Inflammatory macrophage treated with lipopolysaccharide for 1 hour (primary cell): ENCODE measurements at places on chromosomes 12 and 14.
A peak's percentile ranks its signal among the peaks of the same experiment; 100 is the strongest.

DNA sequence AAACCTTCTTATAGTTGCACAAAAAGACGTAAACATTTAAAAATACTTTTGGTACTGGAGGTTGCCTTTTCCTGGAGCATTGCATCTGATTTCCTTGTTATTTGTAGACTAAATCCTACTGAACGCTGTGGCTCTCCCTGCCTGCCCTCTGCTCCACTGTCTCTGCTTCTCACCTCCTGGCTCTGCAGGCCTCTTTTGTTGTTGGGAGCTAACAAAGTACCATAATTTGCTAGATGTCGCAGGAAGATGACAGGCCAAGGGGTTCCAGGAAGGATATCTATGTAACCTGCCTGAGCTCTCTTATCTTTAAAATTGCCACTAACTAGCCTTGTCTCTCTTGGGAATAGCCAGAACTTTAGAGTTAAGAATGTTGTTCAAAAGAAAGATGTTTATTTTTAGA is 21.4 kb downstream of the SYNE2 start:
- no peak for DNase-seq

GRCh38 chr12:86445356-86445755 is 189.2 kb upstream of the MGAT4C start:
- no peak for DNase-seq

GRCh38 chr12:120978296-120979219 is at the start of gene HNF1A:
Gene HNF1A (plus strand): TSS chr12:120978543. CDS start chr12:120978769, 226 bp downstream.
- no peak for DNase-seq

DNA sequence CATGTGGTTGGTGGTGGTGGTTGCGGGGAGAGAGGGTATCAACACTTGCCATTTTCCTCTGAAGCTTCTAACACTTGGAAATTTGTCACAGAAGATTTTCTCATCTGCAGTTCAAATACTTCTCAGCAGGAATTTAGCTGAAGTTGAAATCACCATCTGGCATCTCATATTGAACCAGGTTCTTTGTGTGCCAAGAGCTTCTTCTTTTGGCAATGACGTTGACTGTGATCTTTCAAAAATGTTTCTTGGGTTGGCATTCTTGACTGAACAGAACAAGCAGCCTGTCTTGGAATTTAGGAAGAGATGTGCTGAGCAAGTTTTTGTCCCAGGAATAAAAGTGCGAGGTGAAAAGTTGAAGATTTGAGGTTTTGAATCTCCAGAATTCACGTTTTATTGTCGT is 8.7 kb upstream of the NIN start:
- no peak for DNase-seq

DNA sequence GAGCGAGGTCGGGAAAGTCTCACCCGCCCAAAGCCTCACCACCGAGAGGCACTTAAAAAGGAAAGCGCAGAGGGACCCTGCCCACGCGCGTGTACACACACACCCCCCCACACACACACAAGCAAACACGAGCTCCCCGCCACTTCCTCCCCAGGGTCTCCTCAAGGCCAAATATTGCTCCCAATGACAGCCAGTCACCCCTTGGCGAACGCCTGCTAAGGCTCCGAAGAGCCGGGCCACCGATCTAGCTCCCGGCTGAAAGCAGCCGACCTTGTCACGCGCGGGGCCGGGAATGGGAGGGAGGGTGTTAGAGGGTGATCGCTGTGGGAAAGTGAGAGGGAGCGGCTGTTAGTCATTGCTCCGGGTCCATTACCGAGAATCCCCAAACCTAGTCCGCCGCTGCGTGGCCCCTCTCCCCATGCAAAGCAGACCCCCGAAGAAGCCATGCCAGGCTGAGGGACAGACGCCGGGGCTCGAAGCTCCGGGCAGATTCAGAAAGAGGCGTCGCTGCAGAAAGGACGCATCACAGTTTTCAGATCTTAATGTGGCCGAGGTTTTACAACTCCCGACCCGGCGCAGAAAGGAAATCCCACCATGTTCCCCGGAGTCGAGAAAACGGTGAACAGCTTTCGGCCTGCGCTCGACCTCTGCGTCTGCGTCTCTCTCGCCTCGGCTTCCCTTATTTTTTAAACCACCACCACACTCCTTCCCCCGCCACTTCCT is 2.6 kb downstream of the BMP4 start:
- no peak for DNase-seq

DNA sequence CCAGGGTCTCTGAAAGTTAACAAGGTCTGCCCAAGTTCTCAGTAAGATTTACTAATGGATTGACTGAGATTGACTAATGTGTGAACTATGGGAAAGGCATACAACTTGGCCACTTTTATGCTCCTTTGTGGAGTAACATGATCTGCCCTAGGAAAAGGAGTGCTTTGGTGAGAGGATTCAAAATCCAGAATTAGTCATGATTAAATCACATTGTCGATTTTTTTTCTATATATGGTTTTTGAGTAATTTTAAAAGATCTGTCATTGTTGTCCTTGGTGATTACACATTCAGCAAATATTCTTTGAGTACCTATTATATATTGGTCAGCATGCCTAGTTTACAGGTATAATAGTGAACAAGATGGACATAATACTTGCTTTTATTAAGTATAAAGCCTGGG is 147.7 kb upstream of the SYT10 start:
- peak; percentile 1 for DNase-seq

DNA sequence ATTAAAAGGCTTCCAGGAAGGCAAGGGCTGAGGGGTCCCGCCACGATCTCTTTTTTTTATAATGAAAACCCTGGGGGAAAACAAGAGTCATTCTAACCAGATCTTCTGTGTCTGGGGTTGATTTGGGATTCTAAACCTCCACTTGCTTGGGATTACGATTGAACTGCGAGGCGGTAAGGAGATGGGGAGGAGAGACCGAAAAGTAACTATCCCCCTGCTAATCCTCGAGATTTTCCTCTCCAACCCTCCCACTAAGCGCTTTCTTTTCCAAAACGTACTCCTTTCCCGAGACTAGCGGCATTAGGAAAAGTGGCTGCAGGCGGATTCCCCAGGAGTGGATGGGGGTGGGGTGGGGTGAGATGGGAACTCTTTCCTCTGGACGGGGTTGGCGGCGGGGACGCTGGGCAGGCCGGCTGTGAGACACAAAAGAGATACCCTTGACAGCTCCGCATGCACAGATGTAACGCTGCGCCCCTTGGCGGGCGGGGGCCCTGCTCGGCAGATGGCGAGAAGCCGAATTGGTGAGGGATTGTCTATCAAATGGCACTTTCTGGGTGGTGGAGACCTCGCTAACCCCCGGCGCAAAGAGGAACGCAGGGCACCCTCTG is 830 bp upstream of the SRRM4 start:
- no peak for DNase-seq

DNA sequence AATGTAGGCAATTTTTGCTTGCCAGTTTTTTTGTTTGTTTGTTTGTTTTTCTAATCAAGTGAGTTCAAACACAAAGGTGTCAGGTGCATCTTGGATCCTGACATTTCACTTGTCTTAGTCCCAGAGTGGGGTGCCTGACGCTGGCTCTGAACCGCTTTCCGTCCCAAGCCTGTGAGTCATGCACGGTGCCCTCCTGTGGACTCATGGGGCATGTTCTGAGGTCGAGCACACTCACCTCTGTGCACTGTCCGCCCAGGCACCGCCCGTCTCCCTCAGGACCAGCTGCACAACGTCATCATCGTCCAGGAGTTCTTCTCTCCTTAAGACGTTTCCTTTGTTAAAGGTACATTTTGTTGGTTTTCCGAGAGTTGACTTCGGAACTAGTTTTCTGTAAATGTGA is 98.2 kb downstream of the GLT1D1 start:
- no peak for DNase-seq

DNA sequence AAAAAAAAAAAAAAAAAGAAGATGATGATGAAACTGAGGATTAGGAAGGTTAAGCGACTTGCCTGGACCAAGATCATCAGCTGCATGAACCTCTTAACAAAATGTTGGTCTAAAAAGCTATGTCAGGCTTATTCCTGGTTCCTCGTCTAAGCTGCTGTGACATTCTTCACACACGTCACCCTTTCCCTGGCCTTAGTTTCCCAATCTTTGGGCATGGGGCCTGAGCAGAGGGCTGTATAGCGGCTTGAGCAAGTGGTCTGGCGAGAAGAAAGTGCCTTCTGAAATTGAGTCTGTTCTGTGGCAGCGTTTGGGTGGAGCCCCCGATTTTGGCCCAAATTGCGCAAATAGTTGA is 58.7 kb upstream of the CCND2 start:
- DNase-seq = peak; percentile 24

- peak; percentile 83 for DNase-seq
Measured at GRCh38 chr14:75295061-75295461, 16.4 kb downstream of the FOS start.

GRCh38 chr12:102862486-102862885 is 54.6 kb downstream of the PAH start:
- DNase-seq = no peak

DNA sequence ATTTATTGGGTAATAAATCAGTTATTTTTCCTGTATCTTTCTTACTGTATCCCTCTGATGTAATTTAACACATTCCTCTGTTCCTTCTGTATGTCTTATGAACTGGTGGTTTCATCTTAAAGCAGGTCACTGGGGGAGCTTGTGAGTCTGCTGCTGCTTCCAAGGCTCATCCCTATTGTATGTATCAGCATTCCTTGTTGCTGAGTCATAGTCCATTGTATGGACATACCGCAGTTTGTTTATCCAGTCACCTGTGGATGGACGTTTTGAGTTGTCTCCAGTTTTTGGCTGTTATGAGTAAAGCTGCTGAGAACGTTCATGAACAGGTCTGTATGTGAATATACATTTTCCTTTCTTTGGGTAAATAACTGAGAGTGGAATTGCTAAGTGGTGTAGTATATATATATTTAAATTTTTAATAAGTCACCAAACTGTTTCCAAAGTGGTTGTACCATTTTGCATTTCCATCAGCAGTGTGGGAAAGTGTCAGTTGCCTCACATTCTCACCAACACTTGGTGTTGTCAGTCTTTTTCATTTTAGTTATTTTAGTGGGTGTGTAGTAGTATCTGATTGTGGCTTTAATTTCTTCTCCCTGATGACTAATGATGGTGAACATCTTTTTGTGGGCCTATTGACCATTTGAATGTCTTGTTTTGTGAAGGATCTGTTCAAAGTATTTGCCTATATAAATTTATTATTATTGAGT is 82.7 kb downstream of the BEGAIN start:
- no peak for DNase-seq
